ENCODE measurements at places on chromosomes 4 and X. TPM values are rescaled to one million over a fixed set of nuclear protein-coding genes. Genes with fewer than 3 reads are reported as not detected.

Gene UGT2B11
- not detected for total RNA-seq

Gene TEX13D
- not detected for total RNA-seq

Gene AIMP1
- 74.8 TPM for total RNA-seq

Gene SLC25A5
- 619 TPM for total RNA-seq

Gene LINC00632
- total RNA-seq: 0.48 TPM

Gene PTCHD1
- not detected for total RNA-seq

Gene S100P
- 1.3 TPM for total RNA-seq

Gene TMEM35A
- not detected for total RNA-seq

Gene ARSD
- total RNA-seq: 1.0 TPM

GRCh38 chr4:182736207-182736606 is 181.0 kb downstream of the DCTD start:
- DNase-seq: no peak

DNA sequence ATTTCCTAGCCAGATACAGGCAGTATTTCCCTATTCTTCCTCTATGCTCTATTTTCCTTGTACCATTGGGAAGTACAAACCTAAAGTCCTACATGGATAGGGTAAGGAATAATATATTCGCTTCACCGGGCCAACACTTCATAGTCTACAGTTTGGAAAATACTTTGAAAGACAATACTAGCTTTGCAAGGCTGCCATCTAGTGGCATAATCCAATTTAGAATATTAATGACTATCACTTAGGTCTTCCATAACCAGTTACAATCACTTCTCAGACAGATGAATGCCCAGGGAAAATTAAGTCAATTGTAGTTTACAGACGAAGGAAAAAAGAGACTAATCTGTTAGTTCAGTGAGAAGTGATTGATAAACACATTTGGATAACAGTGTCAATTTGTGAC is 141.0 kb upstream of the FAM47C start:
- no peak for DNase-seq

DNA sequence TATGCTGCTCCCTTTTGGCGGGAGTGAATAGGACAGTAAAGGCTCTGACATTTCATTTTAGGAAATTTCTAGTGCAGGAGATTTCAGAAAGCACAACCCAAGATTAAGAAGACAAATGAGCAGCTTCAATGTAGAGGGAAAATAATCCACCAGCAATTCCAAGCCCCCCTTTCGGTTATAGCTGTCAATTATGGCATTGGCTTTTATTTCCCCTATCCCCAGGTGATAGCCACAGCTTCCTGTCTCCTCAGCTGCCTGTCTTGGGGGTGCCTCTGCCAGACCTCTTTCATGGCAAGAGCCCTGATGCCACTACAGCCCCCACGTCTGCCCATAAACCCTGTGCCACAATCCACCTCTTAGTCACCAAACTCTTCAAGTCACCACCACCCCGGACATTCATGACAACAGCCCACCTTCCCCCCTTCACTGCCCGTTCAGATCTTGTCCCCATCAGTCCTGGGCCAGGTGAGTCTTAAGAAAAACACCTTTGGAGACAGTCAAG is 48.4 kb upstream of the CLNK start:
- DNase-seq: no peak

- DNase-seq: no peak
These were observed 184.1 kb upstream of the FRMPD4 start for GRCh38 chrX:11954176-11954575.

DNA sequence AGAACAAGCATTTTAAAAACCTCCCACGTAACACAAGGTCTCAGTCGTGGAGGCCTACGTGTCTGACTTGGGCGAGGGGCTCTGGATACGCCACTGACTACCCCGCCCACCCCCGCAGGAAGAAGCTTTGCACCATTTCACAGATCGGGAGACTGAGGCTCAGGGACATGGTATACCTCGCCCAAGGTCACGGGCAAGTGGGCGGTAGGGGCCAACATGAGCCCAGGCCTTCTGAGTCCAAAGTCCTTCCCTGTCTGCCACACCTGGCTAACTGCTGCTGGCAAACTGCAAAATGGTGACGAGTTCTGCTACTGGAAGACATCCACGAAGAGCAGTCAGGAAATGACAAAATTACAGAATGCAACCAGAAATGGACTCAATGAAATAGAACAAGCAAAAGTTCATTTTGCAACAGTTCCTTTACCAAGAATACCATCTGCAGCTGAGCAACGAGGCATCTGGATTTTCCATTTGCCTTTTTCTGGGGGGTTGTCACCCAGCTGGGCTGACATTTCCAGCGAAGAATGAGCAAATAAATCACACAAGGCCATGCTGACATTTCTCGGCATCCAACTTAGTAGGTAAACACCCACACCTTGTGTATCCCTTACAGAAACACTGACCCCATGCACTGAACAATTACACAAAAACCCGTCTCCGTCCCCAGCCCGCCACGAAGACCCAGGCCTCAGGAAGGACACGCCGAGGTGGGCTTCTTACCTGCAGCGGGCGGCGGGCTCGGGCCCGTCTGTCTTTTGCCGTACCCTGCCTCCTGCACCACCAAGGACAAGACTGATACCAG is 70.2 kb upstream of the AFAP1 start:
- no peak for DNase-seq

DNA sequence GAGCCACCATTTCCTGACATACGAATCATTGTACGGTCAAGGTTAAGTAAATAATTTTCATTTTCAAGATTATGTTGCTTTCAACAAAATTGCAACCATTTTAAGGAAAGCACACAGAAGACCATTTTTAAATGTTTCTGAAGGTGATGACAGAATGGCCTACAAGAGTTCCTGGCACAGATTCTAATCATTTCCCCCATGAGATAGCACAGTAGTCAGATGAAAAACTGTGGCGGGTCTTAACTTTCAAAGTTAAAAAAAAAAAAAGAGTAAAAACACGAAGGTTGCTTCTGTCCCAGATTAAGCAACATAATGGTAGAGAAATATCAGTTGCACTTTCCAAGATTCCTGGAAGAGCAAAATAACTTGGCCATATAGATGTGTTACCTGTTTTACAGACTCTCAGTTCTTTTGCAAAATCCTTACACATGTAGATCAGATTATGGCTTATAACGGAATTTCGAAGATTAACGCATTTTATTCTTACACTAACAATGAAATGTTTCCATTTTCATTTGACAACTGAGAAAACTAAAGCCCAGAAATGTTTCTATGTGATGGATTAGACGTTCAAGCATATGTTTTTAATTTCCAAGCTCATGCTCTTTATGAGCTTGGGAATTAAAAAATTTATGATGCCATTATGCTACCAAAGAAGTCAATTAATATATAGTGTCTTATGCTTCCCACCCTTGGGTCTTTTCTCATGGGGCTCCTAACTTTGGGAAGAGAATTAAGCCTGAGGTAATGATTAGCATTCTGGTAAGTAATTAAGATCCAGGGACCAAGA is 335.1 kb upstream of the CLNK start:
- DNase-seq: no peak

- no peak for DNase-seq
These were observed 384.6 kb downstream of the DTHD1 start for GRCh38 chr4:36665985-36666527.

DNA sequence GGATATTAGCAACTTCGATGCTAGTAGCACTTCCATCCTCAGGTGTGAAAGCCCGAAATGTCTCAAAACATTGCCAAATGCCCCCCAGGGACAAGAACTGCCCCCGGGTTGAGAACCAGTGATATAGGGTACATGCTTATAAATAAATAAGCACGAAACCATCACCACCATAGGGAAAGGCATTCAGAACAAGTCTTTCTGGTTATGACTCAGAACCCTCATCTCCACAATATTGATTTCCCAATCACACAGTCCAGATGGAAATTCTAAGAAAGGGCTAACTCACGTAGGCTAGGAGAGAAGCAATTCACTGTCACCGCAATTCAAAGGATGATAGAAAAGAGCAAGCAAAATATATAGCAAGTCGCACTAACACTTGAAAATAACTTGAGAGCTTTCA is 84.8 kb downstream of the ANOS1 start:
- DNase-seq: no peak

DNA sequence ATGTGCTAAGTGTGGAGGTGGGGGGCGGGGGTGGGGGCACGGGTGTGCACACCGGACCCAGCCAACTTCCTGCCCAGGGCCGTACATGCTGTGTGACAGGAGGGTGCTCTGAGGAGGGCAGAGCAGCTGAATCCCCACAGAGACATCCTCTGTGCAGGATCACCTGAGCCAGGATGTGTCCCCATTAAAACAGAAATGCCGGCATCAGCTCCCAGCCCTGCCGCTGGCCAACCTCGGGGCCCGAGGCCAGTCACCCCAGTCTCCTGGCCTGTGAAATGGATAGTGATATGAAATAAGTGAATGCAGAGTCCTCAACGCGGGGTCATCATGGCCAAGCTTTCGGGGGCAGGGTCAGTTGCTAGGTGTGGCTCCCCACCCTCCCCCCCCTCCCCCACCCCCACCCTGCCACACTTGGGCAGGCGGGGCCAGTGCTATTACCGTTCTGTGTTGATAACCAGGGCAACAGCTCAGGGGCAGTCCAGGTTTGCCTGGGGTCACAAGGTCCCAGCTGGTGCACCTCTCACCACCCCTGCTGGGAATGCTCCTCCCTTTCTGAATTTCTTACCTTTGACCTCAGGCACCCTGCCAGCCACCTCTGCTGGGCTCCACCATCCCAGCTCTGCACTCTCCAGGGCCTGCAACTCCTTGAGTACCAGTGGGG is 227.2 kb upstream of the PSAPL1 start:
- no peak for DNase-seq

DNA sequence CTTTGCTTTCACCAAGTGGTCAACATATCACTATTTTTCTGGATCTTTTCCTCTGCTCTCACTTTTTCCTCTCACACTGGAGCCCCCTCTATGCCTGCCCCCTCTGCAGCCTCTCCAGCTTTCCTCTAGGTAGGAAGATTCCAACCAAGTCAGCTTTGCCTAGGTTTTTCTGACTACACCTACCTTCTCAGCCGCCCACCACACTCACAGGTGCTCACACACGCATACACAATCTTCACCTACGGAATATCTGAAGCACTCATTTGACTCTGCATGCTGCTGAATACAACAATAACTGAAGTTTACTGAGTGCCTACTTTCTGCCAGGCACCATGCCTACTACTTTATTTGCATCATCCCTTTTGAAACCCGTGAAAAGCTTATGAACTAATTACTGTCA is 328.0 kb downstream of the PPP3CA start:
- DNase-seq: no peak

- DNase-seq: no peak
These were observed 43.5 kb downstream of the LHFPL1 start for GRCh38 chrX:112636288-112636687.

DNA sequence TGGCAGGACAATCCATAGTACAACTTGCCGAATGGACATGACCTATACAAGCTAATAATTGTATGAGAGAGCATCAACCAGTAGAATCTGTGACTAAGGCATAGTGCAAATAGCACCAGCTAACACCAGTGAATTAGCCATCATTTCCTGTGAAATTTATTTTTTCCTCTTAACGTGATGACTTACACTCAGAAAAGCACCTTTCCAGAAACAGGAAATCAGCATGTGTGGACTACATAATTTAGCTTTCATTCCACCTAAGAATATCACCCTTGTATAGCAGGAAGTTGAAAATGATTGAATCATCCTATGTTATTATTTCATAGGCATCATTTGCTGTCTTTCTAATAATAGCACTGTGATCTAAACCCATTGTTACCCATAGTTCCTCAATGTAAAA is 1393.4 kb upstream of the PCDH7 start:
- no peak for DNase-seq

DNA sequence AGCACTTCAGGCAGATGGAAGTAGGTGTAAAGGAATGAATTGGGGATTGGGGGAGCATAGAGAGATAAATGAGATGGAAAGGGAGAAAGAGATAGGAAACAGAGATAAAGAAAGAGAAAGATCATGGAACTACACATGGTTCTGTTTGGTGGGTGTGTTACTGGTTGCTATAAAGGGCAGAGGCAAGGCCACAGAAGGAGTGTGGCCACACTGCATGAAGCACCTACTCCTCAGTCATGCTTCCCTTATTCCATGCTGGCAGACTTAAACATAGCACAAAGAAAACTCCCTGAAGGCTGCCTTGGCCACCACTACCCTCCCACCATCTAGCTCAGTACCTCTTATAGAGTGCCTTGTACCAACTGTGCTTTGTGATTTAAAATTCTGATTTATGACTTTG is 56.9 kb downstream of the OPHN1 start:
- DNase-seq: no peak

GRCh38 chr4:2898001-2898400 is 54.4 kb downstream of the ADD1 start:
- no peak for DNase-seq

DNA sequence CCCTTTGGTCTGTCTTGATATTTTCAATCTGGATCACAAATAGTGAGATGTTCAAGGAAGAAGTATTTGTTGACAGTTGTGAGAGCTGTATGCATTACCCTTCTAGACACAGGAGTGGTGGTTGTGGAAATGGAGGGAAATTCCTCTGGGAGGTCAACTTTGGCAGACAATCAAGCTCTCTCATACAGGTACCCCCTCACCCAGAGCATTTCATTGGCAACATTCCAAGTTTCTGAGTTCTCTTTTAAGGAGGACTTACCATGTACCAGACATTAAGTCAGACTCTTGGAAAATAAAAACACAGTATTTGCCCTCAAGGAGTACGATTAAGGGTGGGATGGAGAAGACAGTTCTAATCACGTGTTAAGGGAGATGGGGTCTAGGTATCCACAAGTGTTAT is 45.3 kb downstream of the KLHL15 start:
- DNase-seq: no peak

DNA sequence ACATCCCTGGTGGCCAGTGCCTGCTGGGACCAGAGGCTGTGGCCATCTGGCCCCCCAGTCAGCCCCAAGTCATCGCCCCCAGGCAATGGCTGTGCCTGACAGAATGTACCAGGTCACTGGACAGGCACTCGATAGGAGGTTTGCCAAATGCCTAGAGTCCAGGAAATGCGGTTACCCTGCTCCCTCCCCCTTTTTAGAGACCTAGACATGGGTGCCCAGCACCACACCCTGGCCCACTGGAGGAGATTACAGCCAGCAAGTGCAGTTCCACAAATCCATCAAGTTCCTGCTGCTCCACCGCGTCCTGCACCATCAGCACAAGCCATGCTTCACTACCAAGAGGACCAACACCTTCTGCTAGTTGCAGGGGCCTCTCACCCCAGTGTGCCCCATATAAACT is 16.2 kb upstream of the ZFX start:
- no peak for DNase-seq
